Pulmonary artery endothelial cell (primary cell): ENCODE measurements at places on chromosomes 6 and 20. TPM values are rescaled to one million over a fixed set of nuclear protein-coding genes. Genes with fewer than 3 reads are reported as not detected.

The THBD gene
- 104 and 139 TPM in 2 replicates for total RNA-seq

The PRICKLE4 gene
- total RNA-seq, result 0.67 and 1.1 TPM in 2 replicates

The SRMS gene
- total RNA-seq, result not detected in 2 replicates

The APOM gene
- 0.40 and 0.46 TPM in 2 replicates for total RNA-seq

The CENPW gene
- 22.0 and 33.6 TPM in 2 replicates for total RNA-seq

The CLVS2 gene
- total RNA-seq, result not detected in 2 replicates

The SLC26A8 gene
- under 0.01 TPM in 1 of 2 replicates, not detected in the other for total RNA-seq

The RIPPLY2 gene
- under 0.01 TPM in 1 of 2 replicates, not detected in the other for total RNA-seq

The OTOR gene
- total RNA-seq, result not detected in 2 replicates

The FLRT3 gene
- 0.07 and 0.18 TPM in 2 replicates for total RNA-seq

The TRIM10 gene
- not detected in 2 replicates for total RNA-seq

The RFX6 gene
- total RNA-seq, result not detected in 2 replicates

The TUBB gene
- 537 and 757 TPM in 2 replicates for total RNA-seq

The KHDC1L gene
- not detected in 2 replicates for total RNA-seq

DNA sequence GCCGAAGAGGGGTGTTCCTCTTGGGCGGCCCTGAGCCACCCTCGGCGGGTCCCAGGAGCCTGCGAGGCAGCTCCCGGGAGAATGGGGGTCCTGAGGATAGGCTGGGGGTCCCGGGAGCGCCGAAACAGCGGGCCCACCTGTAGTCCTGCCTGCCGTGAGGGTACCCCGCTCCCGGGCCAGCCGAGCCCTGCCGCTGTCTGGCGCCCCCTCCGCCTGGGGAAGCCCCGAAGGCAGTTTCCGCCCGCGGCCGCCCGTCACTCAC, 280 bp downstream of the SPATA2 start:
- DNase-seq, result no peak

DNA sequence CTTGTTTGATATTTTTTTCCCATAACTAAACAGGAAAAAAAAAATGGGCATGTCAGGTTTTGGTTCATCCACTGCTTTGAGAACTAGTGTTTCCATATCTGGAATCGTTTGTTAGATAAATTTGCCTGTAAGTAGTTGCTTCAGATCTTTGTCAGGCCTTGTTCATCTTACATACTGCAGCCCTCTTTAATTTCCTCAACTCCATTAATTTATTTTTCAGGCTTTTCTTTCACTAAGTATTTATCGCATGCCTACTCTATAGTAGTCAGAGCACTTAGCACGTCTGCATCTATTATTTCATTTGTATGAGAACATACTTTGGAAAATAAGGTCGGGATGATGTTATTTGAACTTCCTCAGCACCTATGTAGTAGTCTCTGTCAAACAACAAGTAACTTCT, 80.9 kb downstream of the CAP2 start:
- no peak for DNase-seq

GRCh38 chr6:150745896-150746295, 119.6 kb upstream of the MTHFD1L start:
- DNase-seq, result no peak

DNA sequence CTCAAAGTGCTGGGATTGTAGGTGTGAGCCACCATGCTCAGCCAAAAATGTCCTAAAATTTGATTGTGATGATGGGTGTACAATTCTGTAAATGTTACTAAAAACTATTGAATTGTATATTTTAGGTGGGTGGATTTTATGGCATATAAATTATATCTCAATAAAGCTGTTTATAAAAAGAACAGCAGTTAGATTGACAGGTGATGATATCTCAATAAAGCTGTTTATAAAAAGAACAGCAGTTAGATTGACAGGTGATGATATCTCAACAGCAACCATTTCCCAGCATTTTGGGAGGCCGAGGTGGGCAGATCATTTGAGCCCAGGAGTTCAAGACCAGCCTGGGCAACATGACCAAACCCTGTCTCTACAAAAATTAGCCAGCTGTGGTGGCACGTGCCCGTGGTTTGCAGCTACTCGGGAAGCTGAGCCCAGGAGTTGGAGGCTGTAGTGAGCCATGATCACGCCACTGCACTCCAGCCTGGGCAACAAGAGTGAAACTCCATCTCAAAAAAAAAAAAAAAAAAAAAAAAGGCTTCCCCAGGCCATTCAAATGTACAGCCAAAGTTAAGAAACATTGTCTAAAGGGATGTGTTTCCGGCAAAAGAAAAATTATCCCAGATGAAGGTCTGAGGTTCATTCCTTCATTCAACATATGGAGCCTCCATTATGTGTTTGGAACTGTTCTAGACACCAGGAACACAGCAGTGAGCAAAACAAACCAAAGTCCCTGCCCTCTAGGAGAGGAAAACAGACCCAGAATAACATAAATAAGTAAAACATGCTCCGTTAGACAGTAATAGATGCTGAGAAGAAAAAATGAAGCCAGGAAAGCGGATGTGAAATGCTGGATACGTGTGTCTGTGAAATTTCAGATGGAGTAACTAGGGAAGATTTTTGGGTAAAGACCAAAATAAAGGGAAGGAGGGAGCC, 1.6 kb upstream of the RBCK1 start:
- no peak for DNase-seq

DNA sequence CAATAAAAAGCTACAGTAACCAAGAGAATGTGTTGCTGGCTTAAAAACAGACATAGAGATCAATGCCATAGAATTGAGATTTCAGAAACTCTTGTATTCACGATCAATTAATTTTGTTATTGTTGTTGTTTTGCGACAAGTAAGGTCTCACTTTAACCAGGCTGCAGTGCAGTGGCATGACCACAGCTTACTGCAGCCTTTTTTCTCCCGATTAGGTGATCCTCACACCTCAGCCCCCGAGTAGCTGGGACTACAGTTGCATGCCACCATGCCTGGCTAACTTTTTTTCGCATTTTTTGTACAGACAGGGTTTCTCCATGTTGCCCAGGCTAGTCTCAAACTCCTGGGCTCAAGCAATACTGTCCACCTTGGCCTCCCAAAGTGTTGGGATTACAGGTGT, 42.2 kb downstream of the RANBP9 start:
- no peak for DNase-seq

GRCh38 chr6:68730291-68731054, 95.4 kb downstream of the ADGRB3 start:
- DNase-seq, result no peak

DNA sequence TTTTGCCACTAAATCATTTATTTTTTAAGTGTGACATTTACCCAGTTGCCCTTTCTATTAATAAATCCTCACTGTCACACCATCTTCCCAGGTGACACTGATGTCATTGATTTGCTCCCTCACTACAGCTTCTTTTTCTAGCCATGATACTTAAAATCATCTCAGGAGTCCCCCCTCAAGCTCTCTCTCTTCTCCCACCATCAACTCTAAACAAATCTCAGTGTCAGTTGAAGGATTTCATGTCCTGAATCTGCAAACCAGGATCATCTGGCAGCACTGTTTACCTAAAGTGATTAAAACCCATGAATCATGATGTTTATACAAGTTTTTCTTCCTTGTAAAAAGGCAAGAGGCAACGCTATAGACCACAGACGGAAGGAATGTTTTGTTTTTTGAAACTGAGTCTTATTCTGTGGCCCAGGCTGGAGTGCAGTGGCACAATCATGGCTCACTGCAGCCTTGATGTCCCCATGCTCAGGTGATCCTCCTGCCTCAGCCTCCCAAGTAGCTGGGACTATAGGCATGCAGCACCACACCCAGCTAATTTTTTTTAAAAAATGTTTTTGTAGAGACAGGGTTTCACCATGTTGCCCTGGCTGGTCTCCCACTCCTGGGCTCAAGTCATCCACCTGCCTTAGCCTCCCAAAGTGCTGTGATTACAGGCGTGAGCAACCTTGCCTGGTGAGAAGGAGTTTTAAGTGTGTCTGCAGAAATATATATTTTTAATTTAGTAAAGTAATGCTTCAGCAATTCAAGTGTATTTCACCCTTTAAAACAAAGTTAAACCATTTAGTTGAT, 30.1 kb upstream of the SH3BGRL2 start:
- DNase-seq, result no peak

- no peak for DNase-seq
Observed at GRCh38 chr20:24531631-24532419, 62.4 kb downstream of the SYNDIG1 start.

GRCh38 chr20:49169547-49169946, 18.6 kb downstream of the STAU1 start:
- no peak for DNase-seq

DNA sequence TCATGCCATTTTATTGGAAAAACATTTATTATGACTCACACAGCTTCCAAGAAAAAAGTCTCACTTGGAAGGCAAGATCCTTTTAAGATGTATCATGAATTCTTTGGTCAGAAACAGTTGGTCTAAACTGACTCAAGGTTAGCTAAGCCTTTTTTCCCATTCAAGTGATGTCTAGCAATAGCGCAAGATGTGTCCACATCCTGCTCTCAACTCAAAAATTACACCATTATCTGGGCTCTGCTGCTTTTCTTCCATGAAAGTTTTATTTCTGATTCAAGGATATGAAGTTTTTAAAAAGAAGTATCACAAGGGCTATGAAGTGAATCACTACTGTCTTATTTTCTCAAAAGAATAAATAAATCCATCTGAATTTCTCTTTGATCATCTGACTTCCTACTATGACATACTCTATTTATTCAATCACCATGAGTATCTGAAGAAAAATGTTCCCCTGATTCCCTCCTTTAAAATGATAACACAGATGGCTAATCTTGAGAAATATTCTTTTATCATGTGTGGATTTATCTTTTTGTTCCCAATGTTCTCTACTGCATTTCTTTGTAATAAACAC, 139.2 kb downstream of the AHI1 start:
- no peak for DNase-seq

GRCh38 chr6:15402406-15403045, 156.7 kb downstream of the JARID2 start:
- no peak for DNase-seq

DNA sequence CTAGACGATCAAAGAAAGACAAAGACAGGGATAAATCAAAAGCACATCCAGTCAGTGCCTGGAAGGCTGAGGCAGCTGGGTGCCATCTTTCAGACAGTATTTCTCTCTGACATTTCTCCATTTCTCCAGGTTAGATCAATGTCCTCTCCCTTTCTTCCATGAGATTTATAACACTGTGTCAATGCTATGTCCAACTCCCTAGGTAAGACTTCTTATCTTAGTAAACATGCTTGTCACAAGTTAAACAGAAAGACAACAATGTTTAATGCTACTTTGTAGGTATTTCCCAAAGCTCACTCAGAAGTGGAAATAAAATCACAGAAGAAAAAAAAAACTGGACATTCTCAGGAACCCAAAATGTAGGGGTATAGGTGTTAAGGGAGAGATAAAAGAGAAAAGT, 113.9 kb downstream of the GPR63 start:
- no peak for DNase-seq

DNA sequence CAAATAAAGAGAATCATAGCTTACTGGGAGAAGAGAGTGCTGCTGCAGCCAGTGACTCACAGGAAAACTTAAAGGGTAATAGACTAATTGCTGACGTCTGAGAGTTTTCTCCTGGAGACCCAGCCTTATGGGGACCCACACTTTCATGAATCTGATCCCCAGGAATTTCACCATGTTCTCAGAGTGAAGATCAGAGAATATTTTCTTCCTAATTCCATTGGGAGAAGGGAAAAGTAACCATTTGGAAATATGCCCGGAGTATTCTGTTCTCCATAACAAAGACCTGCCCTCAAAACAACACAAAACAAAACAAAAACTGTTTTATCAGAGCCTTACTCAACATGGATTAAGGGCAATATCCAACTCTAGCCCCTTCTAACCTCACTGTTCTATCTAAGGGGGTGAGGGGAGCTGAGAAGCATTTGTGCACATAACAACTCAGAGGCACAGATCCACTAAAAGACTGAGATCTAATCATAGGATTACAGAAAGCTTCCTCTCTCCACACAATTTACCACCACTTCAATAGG, 168.2 kb upstream of the SSTR4 start:
- DNase-seq, result no peak

DNA sequence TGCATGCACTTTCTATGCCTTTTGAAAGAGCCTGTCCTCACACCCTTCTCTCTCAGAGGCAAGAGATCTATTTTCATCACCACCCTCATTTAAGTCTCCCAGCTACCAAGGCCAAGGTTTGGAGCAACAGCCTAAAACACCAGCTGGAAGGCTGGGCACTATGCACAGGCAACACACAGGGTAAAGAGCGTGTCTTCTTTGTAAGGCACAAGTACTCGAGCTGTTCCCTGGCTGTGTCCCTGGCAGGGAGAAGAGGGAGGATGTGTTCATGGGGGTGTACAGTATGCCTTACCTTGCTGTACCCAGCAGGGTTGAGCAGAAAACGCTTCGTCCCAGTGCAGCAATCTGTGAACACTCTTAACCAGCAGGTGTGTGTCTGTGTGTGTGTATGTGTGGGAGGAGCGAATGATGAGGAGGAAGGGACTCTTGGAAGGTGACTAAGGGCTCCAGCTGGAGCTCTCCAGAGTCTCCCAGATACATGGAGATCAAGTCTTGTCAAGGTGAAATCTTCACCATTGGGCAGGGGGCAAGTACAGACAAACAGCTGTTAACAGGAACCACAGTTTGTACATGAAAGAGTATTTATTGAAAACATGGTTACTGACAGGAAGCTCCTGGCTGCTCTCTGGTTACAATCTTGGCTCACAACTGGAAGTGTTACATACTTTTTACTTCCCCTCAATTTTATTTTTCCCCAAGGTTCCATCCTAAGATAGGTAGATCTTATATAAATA, 40.8 kb downstream of the ELMO2 start:
- DNase-seq, result no peak

- DNase-seq, result no peak
Observed at GRCh38 chr6:28543651-28544610, 18.2 kb downstream of the GPX5 start.

GRCh38 chr20:63626424-63627128, at the start of gene GMEB2:
GMEB2 (minus strand) TSS chr20:63627101; CDS start chr20:63619397, 7,704 bp downstream.
- DNase-seq, result no peak

- no peak for DNase-seq
Observed at GRCh38 chr6:167904791-167905190, 78.1 kb downstream of the AFDN start.

DNA sequence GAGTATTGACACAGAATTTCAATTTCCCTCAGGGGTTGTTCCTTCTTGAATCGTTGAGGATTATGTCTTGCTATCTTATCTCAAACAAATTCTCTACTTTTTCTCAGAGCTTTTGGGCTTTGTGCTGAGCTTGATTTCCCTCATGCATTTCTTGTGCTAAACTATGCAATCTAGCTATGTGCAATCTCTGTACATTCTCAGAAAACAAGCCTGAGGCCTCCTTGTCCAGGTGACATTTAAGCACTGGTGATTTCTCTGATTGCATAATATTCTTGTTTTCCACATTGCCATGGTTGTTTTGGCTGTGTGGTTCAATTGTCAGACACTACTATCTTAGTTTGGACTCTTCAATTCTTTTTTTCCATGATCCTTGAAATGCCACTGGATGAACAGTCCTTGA, 81.2 kb upstream of the MAN1A1 start:
- no peak for DNase-seq

DNA sequence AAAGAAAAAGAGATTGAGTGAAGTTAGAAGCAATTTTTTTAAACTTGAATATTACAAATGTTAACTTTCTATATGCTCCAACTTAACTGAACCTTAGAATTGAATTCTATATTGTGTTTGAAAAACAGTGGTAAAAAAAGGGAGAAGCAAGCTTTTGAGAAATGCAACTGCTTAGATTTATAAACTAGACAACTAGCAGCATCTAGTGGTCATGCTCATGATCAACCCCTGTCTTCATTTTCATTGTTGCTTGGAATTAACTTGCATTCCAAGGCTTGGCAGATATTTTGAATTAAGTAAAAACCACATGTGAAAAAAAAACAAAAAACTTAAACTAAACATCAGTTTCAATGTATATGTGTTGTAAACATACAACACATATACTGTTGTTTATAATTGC, 113.1 kb downstream of the C6orf58 start:
- no peak for DNase-seq

GRCh38 chr6:446418-447366, 55.1 kb downstream of the IRF4 start:
- DNase-seq, result no peak
